ENCODE measurements at places on chromosomes 16 and 17.

DNA sequence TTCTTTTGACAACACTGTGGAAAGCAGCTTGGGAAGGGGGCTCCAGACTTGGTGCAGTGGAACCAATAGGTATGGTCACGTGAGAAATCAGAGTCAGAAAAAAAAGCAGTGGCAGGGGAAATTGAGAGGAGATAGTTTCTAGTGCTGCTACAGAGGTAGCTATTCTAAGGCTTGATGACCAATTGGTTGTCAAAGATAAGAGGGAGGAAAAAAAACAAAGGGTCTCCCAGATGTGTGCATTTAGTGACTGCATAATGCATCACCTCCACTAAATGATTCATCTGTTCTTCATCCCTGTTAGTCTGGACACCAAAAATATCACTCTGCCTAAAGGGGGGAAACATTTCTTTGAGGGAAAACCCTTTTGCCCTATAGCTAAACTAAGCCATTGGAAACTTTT lies 56.5 kb downstream of the PIGL start:
- no peak for DNase-seq

DNA sequence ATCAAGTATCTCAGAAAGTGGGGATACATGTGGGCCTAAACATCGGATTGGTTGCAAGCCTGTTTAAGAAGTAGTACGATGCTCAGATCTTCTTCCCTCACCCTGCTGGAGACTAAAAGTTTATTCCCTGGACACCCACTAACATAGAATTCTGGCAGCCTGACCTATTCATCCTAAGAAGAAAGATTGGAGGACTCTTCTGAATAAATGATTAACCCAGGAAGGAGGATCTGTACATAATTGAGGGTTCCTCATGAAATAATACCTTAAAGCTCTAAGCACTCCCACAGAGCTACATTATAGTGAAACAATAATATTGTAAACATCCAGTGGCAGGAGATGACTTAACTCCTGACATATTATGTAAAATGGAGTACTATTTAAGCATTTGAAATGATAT lies 111.7 kb downstream of the NLK start:
- DNase-seq = no peak

- no peak for DNase-seq
Observed at GRCh38 chr17:44775838-44776621, 17.2 kb downstream of the ADAM11 start.

DNA sequence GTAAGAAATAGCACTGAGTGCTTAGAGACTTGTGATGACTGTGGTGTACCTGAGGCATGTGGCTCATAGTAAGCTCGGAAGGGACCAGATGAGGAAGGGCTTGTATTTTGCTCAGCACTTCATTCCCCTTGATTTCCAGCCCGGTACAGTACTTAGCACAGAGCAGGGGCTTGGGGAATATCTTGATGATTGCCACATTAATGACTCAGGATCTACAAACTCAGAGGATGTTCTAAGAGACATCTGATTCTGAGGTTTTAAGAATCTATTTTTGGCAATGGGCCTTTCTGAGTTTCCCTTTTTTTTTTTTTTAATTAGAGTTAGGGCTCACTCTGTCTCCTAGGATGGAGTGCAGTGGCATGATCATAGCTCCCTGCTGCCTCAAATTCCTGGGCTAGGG lies 9.1 kb downstream of the ASPHD1 start:
- no peak for DNase-seq

- DNase-seq = no peak
Observed at GRCh38 chr17:72182371-72182873, 61.6 kb downstream of the SOX9 start.

DNA sequence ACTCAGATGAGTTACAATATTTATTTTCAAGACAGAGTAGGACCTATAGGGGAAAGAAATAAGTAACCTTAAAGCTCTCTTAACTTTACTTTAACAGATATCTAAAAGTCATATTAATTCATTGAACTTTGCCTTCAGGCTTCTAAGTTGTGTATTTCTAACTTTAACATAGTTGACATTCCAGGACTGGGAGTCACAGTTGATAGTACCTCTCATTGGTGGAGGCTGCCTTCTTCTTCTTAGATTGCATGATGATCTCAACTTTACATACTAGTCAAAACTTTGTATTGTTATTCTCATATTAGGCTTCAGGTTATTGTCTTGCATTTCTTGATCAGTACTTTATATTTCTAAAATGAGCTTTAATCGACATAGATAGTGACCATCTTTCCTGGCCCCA lies 350.1 kb upstream of the KIF2B start:
- DNase-seq = no peak

GRCh38 chr16:55447231-55447630 lies 31.8 kb upstream of the MMP2 start:
- no peak for DNase-seq

DNA sequence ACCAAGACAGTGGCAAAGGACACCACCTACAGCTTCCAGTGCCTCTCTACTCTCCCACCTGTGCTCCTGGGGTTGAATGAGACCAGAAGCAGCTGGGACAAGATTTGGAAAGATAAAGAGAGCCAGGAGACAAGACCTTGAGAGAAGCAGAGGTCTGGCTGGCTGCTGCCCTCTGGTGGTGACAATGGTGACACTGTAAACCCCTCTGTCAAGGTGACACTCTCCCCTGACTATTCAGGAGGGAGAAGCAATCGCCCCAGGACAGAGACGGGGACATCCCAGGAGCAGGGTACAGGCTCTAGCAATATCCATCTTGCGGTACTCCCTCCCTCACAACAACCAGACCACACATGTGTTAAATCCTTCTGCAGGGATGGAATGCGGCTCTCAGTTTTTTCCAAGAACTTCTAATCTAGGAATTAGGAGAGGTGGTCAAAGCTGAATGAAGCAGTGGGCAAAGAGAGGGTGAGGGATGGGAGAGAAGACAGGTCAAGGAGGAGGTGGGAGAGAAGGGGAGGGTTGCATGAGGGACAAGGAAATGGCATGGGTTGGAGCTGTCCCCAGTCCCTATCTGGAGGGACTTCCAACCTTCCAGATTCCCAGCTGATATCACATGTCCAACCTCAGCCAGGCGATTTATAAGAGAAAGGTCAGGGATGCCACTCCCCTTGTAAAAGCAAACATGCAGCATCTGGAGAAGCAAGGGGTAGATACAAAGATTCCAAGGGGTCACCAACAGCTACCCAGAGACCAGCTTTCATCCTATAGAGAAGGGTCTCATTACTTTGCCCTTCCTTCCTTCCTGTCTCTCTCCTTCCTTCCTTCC lies 2.9 kb downstream of the PHOSPHO1 start:
- peak; percentile 83 for DNase-seq

DNA sequence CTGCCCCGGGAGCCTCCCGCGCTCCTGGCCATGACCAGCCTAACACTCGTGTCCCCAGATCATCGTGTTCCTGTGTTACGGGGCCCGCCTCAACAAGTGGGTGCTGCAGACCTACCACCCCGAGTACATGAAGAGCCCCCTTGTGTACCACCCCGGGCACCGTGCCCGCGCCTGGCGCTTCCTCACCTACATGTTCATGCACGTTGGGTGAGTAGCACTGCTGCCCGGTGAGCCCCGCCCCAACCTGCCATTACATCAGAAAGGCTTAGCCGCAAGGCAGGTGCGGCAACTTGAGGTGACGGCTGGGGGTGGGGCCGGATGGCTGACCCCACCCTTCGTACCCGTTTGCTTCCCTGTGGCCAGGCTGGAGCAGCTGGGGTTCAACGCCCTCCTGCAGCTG lies 1.4 kb downstream of the RHBDL1 start:
- no peak for DNase-seq

DNA sequence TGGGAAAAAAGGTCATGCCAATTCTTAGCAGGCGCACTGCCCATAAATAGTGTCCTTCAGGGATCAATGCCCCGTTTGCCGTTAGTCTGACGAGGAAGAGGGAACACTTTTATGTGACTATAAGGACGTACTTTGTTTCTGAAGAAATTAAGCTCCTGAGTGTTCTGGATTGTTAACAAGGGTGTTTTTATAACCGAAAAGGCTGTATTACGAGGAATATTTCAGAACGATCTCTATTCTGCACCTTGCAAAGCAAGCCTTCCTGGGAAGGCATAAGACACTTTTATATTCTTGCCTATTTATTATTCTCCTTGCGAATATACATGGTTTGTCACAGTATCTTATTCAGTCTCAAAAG lies 24.5 kb upstream of the SYT17 start:
- DNase-seq = no peak

DNA sequence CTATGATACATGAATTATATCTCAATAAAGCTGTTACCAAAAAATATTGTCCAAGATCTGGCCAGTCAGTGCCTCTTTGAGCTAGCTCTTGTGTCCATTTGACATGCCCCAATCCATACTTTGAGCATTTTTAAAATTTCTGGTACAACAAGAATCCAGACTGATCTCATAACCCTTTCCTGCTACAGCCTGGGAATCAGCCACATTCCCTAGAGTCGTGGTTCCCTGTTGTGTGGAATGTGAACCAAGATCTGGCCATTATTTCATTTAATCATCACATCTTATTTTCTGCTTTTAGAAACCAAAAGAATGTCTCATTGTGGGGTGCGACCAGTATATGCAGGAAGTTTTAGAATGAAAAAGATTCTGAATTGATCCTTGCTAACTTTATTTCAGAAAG lies 34.3 kb upstream of the RPRML start:
- no peak for DNase-seq

- DNase-seq = no peak
Observed at GRCh38 chr17:6496640-6497441, 52.6 kb downstream of the PIMREG start.

DNA sequence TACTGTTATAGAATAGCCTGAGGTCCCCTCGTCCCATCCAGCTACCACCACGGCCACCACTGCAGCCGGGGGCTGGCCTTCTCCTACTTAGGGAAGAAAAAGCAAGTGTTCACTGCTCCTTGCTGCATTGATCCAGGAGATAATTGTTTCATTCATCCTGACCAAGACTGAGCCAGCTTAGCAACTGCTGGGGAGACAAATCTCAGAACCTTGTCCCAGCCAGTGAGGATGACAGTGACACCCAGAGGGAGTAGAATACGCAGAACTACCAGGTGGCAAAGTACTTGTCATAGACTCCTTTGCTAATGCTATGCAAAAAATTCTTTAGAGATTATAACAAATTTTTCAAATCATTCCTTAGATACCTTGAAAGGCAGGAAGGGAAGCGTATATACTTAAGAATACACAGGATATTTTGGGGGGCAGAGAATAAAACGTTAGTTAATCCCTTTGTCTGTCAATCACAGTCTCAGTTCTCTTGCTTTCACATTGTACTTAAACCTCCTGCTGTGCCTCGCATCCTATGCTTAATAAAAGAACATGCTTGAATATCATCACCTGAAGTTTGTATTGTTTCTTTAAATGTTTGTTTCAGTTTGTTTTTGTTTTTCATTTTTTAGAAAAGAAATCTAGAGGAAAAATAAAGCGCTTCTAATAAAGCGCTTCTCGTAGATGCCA lies 388.3 kb downstream of the MAF start:
- no peak for DNase-seq

DNA sequence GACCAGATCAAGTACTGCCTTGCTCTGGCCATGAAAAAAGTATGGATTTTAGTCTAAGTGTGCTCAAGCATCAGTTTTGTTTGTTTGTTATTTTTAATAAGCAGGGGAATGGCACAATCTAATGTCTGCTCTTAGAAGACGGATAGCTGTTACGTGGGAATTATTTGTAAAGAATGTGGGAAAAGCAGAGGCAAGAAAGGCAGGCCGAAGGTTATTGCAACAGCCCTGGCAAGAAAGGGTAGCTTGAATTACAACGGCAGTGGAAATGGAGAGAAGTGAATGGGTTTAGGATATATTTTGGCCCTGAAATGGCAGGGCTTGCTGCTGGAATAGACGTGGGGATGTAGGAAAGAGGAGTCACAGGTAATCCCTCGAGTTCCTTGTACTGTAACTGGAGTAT lies 987 bp upstream of the HASPIN start:
- DNase-seq = no peak

GRCh38 chr16:11329891-11330290 lies 15.4 kb upstream of the RMI2 start:
- DNase-seq = no peak

DNA sequence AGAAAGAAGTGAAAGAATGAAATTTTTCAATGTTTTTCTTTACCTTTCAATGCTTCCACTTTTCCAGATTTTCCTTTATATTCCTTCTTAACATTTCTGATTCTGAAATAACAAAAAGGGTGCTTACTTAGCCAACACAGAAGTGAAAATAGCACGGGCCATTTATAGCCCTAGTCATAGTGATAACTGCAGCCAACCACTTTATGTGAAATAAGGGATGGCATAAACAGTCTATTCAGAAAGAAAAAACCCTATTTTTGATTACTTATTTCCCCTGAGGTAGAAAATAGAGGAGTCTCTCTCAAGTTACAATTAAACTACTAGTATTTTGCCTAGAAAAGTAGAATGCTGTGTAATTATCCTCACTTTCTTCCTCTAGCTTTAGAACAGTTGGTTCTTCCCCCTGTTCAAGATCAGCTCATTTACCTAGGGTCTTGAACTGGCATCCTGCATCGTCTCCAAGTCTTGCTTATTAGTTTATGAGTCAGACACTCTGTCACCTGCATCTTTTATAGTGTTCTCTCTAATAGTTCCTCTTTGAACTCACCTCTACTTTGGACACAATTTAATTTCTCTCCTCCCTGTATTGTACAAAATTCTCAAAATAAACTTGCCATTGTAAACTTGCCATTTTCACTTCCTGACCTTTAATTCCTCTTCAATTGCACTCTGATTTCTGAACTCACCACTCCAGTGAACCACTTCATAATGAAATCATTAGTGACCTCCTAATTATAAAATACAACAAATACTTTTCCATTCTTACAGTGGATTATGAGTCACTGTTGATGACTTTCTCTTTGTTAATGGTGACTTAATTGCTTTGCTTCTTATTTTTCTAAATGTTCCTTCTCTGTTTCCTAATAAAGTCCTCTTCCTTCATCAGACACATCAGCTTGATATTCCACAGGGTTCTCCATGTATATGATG lies 23.6 kb downstream of the ABCA6 start:
- DNase-seq = no peak

- no peak for DNase-seq
Observed at GRCh38 chr17:33099906-33100305, 108.3 kb downstream of the SPACA3 start.

GRCh38 chr16:73150786-73151185 lies 102.9 kb upstream of the ZFHX3 start:
- no peak for DNase-seq

GRCh38 chr17:31609996-31610910 lies 218.8 kb downstream of the RAB11FIP4 start:
- no peak for DNase-seq

DNA sequence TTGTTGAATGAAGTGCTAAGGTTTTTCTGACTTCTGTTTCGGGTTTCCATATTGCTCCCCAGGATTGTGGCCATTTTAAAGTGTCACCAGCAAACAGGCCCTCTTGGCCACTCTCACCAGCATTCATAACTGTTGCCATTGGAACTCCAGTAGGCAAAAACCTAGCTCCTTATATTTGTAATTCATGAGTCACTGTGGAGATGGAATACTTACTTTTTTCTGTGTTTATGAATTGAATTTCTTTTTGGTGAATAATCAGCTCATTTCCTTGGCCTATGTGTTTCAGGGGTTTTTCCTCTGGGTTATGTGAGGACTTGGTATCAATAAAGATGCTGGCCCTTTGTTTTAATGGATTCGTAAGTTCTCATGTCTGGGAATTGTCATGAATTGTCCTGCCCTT lies 255.1 kb downstream of the SNX29 start:
- DNase-seq = no peak

- no peak for DNase-seq
Observed at GRCh38 chr17:78307887-78308638, 51.8 kb downstream of the SOCS3 start.
